ENCODE measurements at places on chromosomes 6 and 20. TPM values are rescaled to one million over a fixed set of nuclear protein-coding genes. Genes with fewer than 3 reads are reported as not detected.

DNA sequence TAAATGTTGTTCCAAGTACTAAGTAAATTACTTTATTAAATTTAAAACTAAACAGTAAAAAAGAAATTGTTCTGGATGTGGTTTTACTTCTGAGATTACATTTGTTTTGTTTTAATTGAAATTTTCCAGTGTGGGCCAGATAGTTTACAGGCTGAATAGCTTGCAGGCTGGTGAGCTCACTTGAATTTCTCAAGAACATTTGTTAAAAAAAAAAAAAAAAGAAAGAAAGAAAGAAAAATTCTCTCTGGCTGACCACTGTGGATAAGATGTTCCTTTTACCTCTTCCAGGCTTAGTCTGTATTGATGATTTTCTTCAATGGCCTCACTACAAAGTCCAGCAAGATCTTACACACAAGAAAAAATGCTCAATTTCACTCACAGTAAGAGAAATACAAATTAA, 85.4 kb downstream of the PLCG1 start:
- DNase-seq: no peak

GRCh38 chr6:118627724-118628123, 23.7 kb downstream of the CEP85L start:
- DNase-seq: no peak

DNA sequence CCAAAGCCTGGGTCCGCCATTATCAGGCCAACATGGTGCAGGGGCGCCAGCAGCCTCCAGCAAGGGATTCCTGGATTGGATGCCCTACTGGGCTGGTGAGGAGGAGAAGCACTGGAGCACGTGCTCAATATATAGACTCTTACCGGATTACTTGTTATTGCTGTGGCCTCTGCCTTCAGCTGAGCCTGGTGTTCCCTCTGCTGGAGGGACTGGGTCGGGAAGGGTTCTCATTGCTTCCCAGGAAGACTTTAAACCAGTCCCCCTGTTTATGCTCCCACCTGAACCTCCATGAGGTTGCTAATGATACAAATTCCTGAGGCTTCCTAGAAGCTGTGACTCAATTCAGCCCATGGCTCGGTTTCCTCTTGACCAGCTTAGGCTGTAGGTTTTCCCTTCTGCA, 186.7 kb upstream of the ARID1B start:
- no peak for DNase-seq

GRCh38 chr20:50354721-50355589, 155.2 kb upstream of the PTPN1 start:
- no peak for DNase-seq

The SLC52A3 gene
- 6.4 TPM for polyA plus RNA-seq
